Femur (tissue), 1 donor: ENCODE measurements at places on chromosomes 6 and 20.
A peak's percentile ranks its signal among the peaks of the same experiment; 100 is the strongest.

DNA sequence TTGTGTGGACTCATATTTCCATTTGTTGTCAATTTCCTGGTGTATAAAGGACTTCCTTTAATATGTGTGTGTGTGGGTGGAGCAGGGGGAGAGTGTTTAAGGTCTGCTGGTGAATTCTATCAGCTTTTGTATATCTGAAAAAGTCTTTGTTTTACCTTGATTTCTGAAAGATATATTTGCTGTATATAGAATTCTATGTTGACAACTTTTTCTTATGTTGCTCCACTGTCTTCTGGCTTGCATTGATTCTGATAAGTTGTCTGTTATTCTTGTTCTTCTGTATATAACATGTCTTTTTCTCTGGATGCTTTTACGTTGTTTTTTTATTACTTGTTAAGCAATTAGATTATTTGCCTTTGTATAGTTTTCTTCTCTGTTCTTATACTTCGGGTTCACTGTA, 90.0 kb upstream of the CEP162 start:
- DNase-seq: no peak

DNA sequence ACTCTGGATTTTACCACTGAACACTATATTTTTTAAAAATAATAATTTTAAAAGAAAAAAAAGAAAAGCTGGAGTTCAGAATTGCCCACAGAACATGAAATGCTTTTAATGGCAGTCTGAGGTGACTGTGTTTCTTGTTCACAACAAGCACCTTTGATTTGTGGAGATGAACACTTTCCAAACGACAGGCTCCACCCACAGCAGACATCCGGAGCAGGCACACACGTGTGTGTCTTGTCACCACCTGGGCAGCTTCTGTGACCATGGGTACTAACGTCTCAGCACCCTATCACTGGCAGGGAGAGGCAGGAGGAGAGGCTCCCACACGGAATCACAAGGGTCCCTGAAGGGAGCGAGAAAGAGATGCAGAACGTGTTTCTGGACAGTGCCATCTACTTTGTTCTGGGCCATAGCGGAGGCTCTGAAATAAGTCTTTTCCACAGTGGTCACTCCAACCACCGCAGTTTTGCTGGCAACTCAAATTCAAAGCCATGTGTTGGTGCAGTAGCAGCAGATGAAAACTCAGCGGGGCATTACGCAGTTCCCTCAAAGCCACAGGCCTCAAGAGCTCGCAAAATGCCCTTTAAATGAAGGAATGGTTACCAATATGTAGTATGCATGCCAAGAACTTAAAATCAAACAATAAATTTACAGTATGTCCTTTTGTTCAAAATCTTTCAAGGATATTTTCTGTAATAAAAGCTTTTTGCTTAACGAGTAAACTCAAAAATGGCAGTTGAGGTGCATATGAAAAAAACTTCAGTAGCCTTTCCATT, 242.2 kb downstream of the FOXC1 start:
- peak; percentile 35 for DNase-seq

DNA sequence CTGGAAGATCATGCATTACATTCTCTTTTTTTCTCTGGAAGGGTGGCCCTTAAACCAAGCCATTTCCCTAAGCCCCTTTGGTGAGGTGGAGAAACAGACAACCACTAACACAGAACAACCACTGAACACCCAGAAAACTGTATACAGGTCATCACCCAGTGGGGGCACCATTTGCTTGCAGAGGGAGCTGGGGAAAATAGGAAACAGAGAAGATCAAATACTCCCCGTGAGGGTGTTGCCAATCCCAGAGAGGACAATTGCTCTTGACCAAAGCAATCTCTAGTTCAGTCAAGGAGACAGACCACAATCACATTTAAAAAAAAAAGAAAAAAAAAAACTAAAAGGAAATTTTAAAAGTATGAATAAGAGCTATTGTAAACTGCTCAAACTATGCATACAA, 865 bp upstream of the DAAM2 start:
- DNase-seq: no peak

- no peak for DNase-seq
These were observed 67.7 kb downstream of the ANKRD6 start for GRCh38 chr6:89500611-89501010.

GRCh38 chr6:84767526-84768201, 3.3 kb upstream of the TBX18 start:
- no peak for DNase-seq

DNA sequence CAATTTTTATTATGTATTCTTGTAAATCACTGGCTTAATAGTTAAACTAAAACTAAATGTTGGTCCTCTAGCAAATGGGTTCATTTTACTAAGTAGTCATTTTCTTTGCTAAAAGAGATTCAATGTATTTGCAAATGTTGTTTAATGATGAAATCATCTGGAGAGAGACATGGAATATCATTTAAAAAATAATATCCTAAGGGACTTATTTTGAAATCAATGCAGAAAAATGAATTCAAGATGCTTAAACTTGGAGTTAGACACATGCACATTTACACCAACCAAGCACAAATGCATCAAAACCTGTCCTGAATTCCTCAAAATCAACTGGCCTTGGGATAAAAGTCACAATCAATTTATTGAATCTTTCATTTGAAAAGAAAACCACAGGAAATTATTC, 165.0 kb upstream of the RNF217 start:
- no peak for DNase-seq
